ENCODE measurements at places on chromosomes 12 and 14. TPM values are rescaled to one million over a fixed set of nuclear protein-coding genes. Genes with fewer than 3 reads are reported as not detected.

DNA sequence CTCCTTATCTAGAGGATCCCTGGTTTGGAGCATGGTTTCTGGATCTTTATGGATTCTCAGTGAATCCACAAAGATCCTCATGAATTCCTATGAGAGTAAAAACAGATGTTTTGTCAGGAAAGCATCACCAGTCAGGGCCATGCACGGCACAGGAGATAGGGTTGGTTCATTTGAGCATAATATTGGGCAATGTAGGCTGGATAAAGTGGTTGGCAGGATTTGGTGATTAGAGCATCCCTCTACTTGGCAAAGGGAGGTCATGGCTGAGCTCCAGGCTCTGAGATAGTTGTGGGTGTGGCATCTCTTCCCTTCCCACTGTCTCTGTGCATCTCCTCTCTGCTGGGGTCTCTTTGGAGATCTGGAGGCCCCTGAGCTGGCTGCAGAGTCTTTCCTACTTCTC is 149.8 kb downstream of the DACT1 start:
- no peak for DNase-seq

GRCh38 chr14:104586832-104587620 is 7.5 kb downstream of the C14orf180 start:
- no peak for DNase-seq

- DNase-seq, result no peak
Measured at GRCh38 chr12:121495746-121496145, 85.1 kb downstream of the KDM2B start.

- no peak for DNase-seq
Measured at GRCh38 chr12:99170037-99170436, 477.5 kb upstream of the GARIN6 start.

DNA sequence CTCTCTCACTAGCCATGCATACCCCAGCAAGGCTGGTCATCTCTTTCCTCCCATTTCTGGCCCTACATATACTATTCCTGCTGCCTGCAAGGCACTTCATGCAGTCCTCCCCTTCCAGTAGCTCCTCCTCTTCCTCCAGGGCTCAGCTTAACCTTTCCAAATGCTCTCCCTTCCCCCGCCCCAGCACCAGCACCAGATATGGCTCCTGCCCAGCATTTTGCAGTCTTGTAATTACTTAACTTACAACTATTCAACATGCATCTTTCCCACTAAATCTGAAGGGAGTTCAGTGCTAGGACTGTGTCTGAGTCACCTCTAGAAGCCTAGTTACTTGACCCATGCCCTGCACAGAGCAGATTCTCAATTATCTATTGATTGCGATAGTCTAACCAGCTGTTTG is 1.8 kb upstream of the FBXO21 start:
- DNase-seq, result peak; percentile 9

DNA sequence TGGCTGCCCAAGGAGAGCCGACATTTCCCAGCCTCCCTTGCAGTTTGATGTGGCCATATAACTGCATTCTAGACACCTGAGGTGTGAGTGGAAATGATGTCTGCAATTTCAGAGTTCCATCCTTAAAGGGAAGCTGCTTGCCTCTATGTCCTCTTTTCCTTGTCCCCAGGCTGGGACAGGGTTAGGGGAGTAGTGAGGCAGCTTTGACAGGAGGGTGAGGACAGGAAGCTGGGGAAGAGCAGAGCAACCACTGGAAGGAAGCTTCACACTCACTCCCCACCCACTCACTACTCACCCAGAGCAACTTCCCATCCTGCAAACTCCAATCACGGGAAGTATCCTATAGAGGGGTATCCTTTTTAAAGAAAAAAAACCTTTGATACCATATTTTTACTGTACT is 28.9 kb upstream of the LTA4H start:
- no peak for DNase-seq

DNA sequence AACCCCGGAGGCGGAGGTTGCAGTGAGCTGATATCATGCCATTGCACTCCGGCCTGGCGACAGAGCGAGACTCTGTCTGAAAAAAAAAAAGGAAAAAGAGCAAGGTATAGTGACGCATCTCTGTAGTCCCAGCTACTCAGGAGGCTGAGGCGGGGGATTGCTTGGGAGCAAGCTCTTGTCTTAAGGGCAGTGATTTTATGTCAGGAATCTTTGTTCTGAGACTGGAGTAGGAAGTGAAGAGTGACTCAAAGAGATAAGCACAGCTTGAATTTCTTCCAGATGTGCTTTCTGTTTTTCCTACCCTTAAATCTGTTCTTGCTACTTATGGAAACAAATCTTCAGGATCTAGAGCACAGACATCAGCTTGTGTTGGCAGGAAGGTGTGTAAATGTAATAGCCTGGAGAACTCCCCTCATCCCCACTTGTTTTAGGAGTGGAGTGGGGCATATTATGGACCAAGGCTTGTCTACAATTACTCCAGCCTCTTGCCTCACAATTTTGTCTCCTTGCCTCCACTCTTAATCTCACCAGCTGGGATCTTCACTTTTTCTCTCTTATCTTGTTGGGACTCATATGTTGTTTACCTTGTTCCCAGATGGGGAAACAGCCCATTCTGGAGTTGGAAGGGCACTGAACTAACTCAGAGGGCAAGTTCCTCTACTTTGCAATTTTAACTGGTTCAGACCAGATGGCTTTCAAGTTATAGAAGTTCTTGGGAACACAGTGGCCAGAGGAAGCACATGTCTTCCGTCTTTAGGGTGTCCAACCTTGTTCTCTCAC is 7.5 kb downstream of the TMED2 start:
- no peak for DNase-seq

- DNase-seq, result no peak
Measured at GRCh38 chr14:53470351-53471043, 317.4 kb upstream of the DDHD1 start.

- peak; percentile 26 for DNase-seq
Measured at GRCh38 chr14:22796087-22796707, 19.0 kb downstream of the SLC7A7 start.

- no peak for DNase-seq
Measured at GRCh38 chr12:57736741-57737466, 1.6 kb downstream of the AGAP2 start.

GRCh38 chr14:95011445-95012006 is 145.8 kb downstream of the DICER1 start:
- DNase-seq, result no peak

DNA sequence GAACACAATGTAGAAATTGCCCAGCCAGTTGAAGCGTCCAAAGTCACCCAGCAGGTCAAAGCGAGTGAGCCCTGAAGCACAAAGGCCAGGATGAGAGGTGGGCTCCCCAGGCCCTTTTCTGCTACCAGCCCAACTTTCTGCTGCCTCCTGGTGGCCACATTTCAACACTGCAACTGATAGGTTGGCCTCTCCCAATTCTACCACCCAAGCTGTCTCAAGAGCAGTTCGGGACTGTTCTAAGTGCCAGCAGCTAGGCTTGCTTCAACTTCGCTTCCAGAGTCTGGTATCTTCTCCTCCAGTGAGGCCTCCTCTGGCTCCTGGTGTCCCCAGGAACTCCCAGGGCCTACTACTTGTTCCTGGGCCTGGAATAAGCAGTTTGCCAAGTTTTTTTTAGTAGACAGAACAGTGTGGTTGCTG is 3.4 kb upstream of the DHH start:
- peak; percentile 28 for DNase-seq

- DNase-seq, result no peak
Measured at GRCh38 chr14:73267474-73267873, 30.2 kb downstream of the PAPLN start.

DNA sequence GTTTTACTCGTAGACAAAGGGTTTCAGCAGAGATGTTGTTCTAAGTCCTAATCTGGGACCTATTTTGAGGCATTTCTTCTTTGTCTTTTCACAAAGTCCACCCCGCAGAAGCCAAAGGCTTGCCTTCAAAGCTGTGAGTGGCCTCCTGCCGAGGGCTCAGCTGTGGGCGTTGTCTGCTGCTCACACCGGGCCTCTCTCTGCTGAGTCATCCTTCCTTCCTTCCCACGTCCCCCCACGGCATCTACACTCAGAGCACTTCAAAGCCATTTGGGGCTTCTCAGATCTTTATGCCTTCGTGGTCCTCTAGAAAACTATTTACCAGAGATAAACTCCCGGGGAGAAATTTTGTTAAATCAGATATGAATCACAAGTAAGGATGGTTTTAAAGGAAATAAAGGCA is 115.9 kb upstream of the TMPO start:
- peak; percentile 64 for DNase-seq

GRCh38 chr12:115740586-115741155 is 536.8 kb downstream of the MED13L start:
- DNase-seq, result no peak

GRCh38 chr12:82055391-82055790 is 296.2 kb upstream of the PPFIA2 start:
- DNase-seq, result no peak

GRCh38 chr12:98469109-98469508 is 46.3 kb upstream of the TMPO start:
- no peak for DNase-seq

DNA sequence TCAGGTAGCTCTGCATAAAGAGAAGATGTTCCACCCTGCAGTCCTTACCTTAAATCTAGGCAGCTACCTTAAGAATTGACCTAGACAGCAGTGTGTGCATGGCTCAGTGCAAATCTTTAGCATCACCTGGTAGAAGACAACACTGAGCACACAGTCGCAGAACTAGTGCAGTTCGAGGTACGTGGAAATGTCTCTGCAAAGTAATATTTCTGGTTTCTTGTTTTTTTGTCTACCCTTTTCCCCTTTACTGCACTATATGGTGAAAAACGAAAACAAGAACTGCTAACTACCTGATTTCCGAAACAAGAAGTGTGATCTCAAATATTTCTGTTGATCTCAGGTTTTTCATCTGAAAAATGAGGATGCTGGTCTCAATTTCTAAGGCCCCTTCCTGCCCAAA is 82.5 kb downstream of the ETV6 start:
- no peak for DNase-seq

- DNase-seq, result no peak
Measured at GRCh38 chr14:100606687-100607610, 19.7 kb upstream of the BEGAIN start.

DNA sequence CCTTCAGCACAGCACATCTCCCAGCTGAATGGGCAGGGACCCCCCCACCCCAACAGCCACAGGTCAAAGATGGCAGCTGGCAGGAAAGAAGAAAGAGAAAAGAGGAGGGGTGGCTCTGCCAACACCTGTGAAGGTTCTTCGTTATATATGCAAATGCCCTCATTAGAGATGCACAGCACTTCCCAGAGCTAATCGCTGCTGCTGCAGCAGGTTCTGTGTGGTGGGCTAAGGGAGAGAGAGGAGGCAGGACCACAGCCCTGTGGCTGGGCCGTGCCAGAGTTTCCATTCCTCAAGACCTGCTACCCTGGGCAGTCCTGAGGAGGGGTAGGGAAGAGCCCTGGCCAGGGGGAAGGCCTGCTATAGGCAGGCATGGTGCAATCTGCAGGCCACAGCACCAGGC is 28.7 kb downstream of the SMUG1 start:
- no peak for DNase-seq

DNA sequence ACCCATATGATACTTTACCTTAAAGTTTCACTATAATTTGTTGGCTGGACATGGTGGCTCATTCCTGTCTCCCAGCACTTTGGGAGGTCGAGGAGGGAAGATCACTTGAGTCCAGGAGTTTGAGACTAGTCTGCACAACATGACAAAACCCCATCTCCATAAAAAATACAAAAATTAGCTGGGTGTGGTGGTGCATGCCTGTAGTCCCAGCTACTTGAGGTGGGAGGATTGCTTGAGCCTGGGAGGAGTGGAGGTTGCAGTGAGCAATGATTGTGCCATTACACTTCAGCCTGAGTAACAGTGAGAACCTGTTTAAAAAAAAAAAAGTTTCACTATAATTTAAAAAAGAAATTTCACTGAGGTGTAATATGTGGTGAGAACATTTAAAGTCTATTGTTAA is 21.2 kb downstream of the DERA start:
- DNase-seq, result no peak

DNA sequence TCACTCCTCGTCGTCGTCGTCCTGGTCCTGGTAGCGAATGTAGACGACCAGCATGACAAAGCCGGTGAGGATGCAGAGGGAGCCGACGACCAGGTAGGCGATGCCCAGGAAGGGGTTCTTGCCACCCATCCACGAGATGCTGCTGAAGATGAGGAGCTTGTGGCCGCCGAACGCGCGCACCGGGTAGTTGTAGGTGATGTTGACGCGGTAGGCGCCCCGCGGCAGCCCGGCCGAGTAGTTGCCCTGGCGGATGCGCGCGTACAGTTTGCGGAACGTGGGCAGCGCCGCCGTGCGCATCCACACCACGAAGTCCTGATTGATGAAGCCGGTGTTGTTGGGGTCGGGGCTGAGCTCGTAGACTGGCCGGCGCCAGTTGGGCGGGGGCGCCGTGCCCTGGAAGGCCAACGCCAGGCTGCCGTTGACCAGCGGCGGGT is 1.0 kb downstream of the TMEM30B start:
- DNase-seq, result no peak

DNA sequence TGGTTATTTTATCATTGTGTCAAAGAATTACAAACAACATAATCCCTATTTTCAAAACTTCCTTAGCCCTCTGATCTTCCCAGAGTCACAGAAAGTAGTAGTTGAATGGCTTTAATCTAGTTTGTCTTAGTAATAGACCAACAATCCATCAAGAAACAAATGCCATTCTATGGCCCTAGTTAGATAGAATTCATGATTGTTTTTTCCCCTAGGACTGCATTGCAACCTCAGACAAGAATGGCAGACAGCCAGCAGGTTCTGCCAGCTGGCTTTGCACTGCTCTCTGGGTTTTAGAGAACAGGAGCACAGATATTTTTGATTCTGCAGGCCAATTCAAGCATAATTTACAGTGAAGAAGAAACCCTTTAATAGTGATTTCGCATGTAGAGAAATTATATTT is 33.8 kb downstream of the SYT1 start:
- no peak for DNase-seq

PGF gene
- total RNA-seq, result 0.71 TPM

SLIRP gene
- 254 TPM for total RNA-seq

CCDC38 gene
- total RNA-seq, result 0.20 TPM

MYF5 gene
- total RNA-seq, result not detected

RNASE3 gene
- total RNA-seq, result not detected

AHNAK2 gene
- total RNA-seq, result 40.7 TPM

METAP2 gene
- 41.9 TPM for total RNA-seq

SYNDIG1L gene
- total RNA-seq, result not detected

HCAR1 gene
- not detected for total RNA-seq
